Liver (tissue), 10 donors: ENCODE measurements at places on chromosomes 11 and 22. TPM values are rescaled to one million over a fixed set of nuclear protein-coding genes. Genes with fewer than 3 reads are reported as not detected.
A peak's percentile ranks its signal among the peaks of the same experiment; 100 is the strongest.

CCND1 gene
- 35.5 TPM for total RNA-seq

NUDT8 gene
- 19.5 TPM for total RNA-seq

OMP gene
- total RNA-seq = 0.75 TPM

GRM5 gene
- not detected for total RNA-seq

CALCB gene
- total RNA-seq = 1.2 TPM

MUC6 gene
- total RNA-seq = 0.25 TPM

ADORA2A gene
- total RNA-seq = 5.4 TPM

TMEM151A gene
- not detected for total RNA-seq

GRCh38 chr11:93689240-93689639 is 27.8 kb downstream of the CEP295 start:
- no peak for DNase-seq

DNA sequence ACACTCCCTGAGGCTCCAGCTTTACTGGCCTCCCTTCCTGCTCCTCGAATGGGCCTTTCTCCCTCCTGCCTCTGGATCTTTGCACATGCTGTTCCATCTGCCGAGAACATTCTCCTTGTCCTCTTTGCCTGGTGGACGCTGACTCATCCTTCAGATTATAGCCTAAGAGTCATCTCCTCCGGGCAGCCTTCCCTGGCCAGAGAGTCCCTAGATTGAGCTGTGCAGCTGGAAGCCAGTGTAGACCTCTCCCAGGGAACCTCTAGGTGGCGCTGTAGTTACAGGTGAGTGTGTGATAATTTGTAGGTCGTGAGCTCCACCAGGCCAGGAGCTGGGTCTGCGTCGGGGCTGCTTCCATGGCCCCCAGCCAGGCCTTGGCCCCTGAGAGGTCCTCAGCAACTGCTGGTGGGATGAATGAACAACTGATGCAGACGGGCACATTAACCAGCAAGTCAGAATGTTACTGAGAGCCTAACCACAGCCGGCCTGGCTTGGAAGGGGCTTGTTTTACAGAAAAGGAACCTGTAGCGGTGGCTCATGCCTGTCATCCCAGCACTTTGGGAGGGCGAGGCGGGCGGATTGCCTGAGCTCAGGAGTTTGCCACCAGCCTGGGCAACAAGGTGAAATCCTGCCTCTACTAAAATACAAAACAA is 8.7 kb downstream of the PNPLA5 start:
- DNase-seq = peak; percentile 63

- DNase-seq = no peak
Measured at GRCh38 chr22:32854351-32854804, 52.9 kb downstream of the TIMP3 start.

GRCh38 chr22:49494555-49494954 is 333.1 kb downstream of the BRD1 start:
- DNase-seq = no peak

DNA sequence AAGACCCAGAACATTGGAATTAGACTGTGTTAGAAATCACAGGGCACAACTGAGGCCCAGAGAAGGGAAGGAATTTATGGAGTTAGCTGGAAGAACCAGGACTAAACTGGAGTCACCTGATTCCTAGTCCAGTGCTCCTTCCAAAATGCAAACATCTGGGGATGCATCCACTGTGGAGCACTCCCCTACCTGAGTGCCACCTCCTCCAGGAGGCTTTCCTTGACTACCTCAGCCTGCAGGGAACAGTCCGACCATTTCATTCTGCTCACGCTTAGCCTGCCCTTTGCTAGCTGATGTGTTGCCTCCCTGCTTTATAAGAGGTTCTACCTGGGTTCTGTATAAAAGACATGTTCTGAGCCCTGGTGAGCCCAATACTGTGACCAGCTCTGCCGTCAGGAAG is 24.0 kb downstream of the CHRDL2 start:
- DNase-seq = no peak

GRCh38 chr11:35584321-35584720 is 33.9 kb upstream of the FJX1 start:
- DNase-seq = no peak

DNA sequence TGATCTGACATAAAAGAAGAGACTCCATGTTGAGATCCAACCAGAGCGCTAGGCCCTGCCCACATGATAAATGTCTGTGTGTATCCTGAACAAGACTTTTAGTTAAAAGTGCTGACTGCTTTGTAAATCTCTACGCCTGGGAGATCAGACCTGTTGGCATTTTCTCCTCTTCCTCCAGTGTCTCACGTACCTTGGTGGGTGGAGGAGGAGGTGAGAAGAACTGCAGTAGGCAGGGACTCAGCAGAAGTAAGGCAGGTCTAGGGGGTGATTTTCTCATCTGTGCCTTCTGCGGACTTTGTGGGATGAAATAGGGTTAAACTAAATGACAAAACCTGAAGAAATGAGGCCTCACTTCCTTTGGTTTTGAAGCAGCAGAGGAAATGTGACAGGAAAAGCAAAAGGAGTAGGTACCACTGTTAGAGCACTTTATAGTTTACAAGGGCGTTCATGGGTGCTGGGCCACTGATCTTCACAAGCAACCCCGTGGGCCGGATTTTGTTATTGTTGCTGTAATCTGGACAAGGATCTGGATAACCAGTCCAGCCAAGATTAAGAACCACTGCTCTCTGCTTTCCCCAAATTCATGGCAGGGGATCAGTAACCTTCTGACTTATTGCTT is 36.7 kb upstream of the PLET1 start:
- no peak for DNase-seq

- no peak for DNase-seq
Measured at GRCh38 chr11:9141186-9141585, 49.8 kb upstream of the SCUBE2 start.

DNA sequence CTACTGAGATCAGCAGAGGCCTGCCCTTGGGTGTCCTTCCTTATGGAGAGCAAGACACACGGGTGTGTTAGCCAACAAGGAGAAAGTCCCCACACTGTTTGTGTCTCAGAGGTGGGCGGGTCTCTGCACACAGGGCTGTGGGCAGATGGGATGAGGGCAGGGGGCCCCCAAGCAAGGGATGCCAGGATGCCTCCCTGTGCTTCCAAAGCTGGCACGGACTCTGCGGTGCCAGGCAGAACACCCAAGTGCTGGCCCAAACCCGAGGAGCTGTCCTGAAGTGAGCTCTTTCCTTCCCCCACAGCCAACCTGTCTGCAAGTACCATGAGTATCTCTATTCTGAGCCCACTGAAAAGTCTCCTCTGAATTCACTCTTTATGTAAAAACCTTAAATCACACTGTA is 273.3 kb downstream of the CTTN start:
- DNase-seq = no peak

GRCh38 chr11:3905080-3905953 is 49.9 kb downstream of the STIM1 start:
- DNase-seq = no peak

- DNase-seq = no peak
Measured at GRCh38 chr11:86449993-86450629, 75.4 kb downstream of the CCDC81 start.

- DNase-seq = no peak
Measured at GRCh38 chr11:117478126-117478860, 150.6 kb downstream of the CEP164 start.

DNA sequence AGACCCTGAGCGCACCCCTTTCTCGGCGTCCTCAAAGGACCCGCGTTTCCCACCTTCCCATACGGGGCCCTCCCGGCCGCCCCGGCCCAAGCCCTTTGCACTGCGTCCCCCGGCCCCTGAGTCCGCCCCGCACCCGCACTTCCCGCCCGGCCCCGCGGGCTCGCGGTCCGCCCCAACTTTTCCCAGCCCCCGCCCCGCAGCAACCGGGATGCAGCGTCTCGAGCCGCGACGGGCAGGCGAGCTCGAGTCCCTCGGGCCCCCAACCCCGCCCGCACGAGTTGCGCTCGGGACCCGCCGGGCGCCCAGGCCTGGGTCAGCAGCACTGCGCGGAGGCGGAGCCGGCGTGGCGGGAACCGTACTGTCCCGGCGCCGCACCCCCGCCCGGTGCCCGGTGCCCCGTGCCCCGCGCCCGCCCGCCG is 371 bp downstream of the SMCO4 start:
- DNase-seq = peak; percentile 44

DNA sequence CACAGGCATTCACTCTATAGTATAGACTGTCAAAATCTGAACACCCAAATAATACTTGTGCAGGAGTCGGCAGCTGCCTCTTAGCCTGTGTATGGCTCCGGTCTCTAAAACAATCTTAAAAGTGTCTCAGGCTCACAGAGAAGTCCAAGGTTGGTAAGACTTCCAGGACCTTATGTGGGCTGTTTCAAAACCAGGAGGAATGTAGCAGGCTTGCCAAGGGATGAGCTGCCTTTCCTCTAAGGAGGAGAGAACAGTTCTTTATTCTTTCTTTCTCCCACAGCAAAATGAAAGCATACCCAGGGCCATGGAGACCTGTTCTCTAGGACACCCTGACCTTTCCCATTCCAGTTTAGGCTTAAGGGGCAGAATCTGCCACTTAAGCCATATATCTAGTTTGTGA is 176.5 kb downstream of the TRPC6 start:
- no peak for DNase-seq
